ENCODE measurements at places on chromosomes 13 and 19.

GRCh38 chr13:51756651-51757050, 47.3 kb downstream of the DHRS12 start:
- ATAC-seq = no peak

- no peak for ATAC-seq
These were observed 38.7 kb downstream of the CCDC70 start for GRCh38 chr13:51900471-51900870.

DNA sequence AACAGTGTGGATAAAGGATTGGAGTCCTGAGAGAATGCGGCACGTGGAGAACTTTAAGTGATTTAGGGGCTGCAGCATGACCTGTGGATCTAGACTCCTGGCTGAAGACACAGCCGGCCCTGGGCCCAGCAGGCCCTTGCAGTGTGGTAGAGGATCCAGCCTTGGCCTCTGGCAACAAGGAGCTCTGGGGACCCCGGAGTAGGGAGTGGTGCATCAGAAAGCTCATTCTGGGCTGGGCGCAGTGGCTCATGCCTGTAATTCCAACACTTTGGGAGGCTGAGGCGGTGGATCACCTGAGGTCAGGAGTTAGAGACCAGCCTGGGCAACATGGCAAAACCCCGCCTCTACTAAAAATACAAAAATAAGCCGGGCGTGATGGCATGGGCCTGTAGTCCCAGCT, 76.0 kb downstream of the CHST8 start:
- ATAC-seq = no peak

- peak; percentile 35 for ATAC-seq
These were observed 11.8 kb downstream of the PPP1R37 start for GRCh38 chr19:45104658-45105349.

DNA sequence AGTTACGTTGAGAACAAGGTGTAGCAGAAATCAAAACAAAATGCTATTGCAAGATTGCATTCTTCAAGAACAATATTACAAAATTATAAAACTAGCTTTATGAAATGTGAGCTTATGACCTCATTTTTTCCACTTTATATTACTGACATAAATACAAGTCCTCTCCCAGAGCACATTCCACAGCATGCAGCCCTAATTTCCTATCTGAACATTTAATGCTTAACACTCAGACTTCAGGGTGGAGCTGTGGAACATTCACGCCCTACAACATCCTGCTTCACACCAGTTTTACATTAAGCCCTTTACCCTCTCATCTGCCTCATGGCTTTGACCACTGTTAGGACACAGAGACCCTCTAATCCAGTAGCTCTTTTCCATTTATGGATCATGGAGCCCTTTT, 65.5 kb downstream of the EPSTI1 start:
- ATAC-seq = no peak

- no peak for ATAC-seq
These were observed 501 bp downstream of the GTPBP3 start for GRCh38 chr19:17337675-17338432.

- ATAC-seq = no peak
These were observed 23.4 kb downstream of the CCNE1 start for GRCh38 chr19:29834991-29835846.

- ATAC-seq = peak; percentile 78
These were observed 17.9 kb upstream of the GAS6 start for GRCh38 chr13:113881614-113882266.

- ATAC-seq = no peak
These were observed 186.7 kb downstream of the STK24 start for GRCh38 chr13:98390086-98390715.

- ATAC-seq = no peak
These were observed 1.3 kb upstream of the CEACAM20 start for GRCh38 chr19:44530777-44531176.

DNA sequence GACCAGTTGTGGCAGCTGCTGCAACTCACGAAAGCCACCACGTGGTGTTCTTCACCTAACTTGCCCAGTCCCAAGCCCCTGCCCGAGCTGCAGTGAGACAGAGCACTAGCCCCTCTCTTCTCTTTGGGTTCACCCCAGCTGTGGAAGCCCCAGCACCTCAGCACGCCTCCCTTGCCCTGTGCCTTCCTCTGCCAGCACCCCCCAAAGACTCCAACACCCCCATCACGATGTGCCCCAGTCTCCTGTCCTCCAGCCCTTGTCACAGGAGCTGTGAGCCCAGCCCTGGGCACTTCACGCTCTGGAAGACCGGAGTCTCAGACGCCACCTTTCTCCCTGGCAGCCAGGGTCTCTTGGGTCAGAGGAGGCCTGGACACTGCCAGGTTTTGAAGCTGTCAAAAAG, 2.2 kb upstream of the ZNF135 start:
- no peak for ATAC-seq

DNA sequence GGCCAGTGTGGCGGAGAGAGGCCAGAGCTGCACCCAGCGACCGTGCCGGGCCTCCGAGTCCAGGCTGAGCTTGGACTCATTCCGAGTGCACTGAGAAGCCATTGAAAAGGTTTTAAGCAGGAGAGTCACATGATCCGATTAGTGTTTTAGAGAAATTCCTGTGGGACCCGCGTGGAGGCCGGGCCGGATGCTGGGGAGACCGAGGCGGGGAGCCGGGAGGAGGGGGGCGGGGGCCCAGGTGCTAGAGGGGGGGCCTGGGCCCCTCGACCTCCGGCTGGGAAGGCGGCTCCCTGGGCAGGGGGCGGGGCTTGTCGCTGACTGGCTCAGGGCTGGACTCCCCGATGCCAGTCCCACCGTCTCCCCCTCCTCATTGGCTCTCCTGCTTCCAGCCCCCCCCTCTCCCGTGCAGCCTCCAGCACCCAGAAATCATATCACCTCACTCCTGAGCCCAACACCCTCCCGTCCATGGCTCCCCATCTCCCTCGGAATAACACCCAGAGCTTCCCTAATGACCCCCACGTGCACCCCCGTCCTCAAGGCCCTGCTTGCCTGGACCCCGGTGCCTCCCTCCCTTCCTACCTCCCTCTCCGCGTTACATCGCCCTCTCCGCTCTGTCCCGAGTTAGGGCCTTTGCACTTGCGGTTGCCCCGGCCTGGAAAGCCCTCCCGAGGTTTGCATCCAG, 5.2 kb upstream of the ZNF579 start:
- peak; percentile 69 for ATAC-seq

DNA sequence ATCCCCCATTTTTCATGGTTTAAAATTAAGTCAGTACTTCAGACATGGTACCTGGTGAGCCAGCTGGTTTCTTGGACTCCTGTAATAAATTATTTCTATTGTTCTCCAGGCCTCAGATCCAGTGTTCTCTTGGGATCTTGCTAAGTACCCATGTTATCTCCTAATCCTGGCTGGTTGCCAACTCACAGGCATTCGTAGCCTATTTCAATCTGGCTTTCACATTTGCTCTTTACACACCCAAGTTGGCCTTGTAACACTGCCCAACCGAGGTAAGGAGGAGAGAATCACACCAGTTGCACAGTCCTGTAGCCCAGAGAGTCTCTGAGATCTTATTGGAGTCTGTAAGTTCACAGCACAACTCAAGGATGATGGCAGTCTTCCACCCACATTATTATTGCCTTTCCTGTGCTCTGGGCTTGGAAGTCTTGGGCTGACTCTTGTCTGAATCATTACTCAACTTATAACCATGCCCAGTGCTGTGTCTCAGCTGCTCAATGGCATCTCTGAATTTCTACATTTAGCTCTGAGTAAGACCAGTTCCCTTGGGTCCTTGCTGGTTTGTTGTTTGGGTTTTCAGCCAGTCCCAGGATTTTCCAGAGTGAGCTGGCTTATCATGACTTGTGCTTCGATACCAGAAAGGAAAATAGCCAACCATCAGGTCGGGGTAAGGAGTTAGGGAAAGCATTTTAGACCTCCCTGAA, 76.6 kb upstream of the KLF12 start:
- peak; percentile 27 for ATAC-seq

GRCh38 chr13:36453516-36453915, 21.2 kb downstream of the CCNA1 start:
- no peak for ATAC-seq

- ATAC-seq = no peak
These were observed 8.0 kb downstream of the SSBP4 start for GRCh38 chr19:18427080-18427742.

Measured in stimulated activated memory B cell treated with anti-CD40 and anti-IgM and Interleukin-4, amounts not matched to agents 10 μg/mL and 1 μg/mL and 100 μg/mL, for 72 hours (primary cell).